Activated CD4-positive, CD25-positive, alpha-beta regulatory T cell (primary cell): ENCODE measurements at places on chromosomes 5 and 9.

GRCh38 chr5:132176987-132177386, 50.7 kb downstream of the P4HA2 start:
- no peak for DNase-seq

GRCh38 chr5:58076483-58077257, 383.2 kb downstream of the PLK2 start:
- no peak for DNase-seq

GRCh38 chr5:57327561-57328367, 153.9 kb downstream of the GPBP1 start:
- no peak for DNase-seq

- DNase-seq, result no peak
Measured at GRCh38 chr5:30867711-30868110, 325.8 kb upstream of the CDH6 start.
